ENCODE measurements at places on chromosomes 5 and 9.

GRCh38 chr5:169702693-169703481 is 65.8 kb downstream of the DOCK2 start:
- DNase-seq = no peak

DNA sequence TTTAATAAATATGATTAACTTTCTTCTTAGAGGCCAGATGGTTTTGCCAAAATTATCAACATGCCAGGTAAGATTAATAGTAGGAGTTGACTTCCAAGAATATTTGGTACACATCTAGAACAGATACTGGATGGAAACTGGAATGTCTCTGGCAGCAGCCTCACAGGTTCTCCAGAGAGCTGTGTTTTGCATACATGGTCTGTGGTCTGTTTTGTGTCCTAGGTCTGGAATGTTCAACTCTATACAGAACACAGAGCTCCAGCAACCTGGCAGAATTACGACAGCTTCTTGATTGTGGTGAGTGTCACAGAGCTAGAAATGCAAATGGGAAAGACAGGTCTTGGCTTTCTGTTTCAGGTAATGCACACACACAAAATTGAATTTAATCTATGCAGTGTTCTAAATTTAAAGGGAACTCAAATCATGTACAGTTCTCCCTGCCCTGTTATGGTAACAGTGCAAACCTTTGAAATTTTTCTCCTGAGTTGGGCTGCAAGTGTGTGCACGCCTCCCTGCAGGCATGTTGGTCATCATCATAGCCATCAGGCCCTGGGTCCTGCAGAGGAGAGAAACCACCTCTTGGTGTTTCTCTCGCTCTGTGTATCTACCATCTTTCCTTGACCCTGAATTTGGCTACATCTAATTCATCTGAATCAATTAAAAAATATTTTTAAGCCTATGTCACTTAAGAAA is 58.3 kb downstream of the PIK3R1 start:
- no peak for DNase-seq

GRCh38 chr5:59123595-59124561 is 541.0 kb downstream of the RAB3C start:
- no peak for DNase-seq

DNA sequence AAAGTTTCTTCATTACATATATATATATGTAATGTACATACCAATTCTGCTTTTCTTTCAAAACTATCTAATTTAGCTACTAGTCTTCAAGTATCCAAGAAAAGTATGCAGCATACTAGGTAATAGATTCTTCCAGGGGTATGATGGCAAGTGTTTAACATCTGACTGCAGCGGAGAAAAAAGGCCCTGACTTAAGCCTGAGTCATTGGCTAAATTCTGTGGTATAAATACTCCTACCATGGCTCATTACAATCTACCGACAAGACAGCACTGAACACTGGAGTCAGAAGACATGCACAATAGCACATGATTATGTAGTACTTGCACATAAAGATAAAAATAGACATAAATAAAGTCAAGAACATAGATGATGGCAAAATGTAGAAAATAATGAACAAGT is 439.9 kb downstream of the BRINP1 start:
- no peak for DNase-seq

DNA sequence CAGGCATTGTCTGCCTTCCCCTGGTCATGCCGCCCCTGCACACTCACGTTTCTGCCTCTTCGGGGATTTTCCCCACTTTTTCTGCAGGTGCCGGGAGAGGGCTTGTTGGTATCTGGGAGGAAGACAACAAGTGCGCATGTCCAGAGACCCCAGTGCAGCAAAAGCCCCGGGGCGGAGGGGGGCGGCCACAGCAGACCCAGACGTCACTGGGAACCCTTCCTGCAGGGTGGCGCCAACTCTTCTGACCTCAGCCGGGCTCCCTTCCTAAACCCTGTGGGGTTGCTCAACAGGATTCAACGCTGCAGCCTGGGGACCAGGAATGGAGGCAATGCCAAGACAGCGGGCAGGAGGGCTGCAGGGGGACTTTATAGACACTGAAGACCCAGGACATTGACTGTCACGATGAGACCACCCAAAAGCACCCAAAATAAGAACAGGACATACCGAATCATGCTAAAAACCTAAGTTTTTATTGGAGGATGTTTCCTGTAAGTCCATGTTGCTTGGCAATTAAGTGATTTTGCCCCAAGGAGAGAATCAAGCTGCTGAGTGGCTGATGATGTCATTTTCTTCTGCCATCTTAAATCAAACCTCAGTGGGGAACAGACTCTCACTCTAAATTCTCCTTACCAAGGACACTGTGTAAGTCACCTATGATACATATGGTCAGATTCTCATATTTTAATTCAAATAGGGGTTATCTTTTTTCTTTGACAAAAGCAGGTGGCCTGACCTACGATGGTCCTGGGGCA is 62.9 kb upstream of the SIMC1 start:
- DNase-seq = no peak

DNA sequence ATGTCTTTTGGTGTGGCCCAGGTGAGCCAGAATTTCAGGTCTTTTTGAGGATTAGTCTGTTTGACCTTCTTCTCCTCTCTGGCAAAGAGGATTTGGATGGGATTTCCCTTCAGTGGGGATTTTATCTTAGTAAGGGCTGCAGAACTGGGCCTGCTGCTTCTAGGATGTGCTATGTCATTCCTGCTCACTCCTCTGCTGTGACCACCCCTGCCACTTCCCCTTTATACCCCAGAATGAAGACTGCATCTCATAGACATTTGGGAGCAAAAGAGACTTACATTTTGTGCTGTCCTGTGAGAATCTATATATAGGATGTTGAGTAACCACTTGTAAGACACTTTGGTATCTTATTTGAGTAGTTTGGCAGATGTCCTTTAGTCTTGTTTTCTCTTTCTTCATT is 76.2 kb downstream of the ARHGAP26 start:
- no peak for DNase-seq

DNA sequence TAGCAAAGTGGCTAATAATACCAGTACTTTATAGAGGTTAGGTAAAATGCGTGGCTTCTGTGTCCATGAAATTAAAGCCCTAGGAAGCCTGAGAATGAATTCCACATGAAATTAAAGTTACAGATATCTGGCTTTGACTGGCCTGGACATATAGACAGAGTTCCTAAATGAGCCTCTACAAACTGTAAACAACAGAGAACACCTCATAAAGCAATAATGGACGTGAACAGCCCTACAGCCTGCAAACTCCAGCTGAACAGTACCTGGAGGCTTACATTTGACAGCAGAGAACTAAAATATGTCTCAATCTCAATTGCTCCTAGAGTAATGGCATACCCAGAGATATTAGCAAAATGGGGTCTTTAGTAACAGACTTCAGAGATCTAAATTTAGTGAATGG is 28.7 kb downstream of the GOLPH3 start:
- no peak for DNase-seq

DNA sequence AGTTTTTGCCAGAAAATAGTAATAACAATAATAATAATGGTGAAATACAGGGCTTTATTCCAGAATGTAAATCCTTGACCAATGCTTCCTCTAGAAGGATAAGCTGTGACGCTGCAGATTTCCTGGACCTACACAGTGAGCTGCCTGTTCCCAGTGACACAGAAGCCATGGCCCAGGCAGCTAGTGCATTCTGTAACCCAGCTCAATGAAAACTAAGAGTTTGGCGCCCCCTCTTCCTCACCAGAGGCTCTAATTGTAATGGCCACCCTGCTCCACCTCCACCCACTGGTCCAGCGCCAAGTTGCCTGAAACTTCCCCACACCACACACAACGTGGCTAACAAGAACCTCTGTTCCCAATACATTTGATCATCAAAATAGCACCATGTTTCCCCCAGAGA is 248.1 kb downstream of the CETN3 start:
- no peak for DNase-seq

GRCh38 chr9:96052686-96053085 is 177.2 kb downstream of the ERCC6L2 start:
- DNase-seq = no peak

DNA sequence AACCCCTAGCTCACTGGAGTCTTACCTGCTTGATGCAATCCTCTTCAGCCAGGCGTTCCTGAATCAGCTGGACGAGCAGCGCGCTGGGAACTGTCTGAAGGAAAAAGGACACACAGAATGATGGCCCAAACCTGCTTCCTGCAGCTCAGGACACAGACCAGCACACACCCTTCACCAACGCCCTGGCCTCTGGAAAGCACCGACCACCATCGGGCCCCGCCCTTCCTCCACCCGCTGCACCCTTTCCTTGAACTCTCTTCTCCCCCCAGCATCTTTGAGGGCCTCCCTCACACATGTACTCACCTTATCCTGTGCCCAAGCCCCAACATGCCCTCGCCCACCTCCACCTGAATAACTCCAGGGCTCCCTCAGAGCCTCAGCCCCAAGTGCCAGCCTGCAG is 23.3 kb downstream of the AK8 start:
- DNase-seq = no peak

DNA sequence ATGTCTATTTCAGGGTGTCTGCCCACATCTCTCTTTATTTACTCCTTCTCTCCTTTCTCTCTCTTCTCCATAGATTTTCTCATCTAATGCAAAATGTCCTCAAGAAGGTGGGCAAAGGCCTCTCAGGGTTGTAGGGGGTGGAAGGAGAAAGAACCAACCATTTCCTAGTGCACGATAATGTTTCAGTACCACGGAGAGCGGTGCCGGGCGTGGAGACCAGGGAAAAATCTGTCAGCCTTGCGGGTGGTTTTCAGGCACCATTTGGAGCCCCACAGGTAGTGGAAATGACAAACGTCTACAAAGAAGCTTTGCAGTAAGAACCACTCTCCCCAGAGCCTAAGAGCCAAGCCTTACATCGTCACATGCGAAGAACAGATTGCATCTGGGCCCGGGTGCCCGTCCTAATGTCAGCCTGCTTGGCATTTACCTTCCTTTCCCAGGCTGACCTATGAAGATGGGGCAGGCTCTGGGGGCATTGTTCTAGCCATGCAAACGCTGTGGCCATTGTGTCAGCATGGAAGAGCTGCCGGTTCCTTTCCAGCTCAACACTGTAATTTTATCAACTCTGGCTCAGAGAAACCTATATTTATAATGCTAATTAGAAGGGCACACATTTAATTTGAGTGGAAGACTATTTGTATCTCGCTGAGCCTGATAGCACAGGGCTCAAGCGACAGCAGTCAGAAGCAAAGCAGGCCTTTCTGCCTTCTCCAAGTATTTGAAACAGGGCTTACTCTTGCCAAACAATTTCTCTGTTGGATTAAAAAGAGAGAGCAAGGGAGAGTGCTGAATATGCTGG is 430.1 kb upstream of the WWC1 start:
- DNase-seq = no peak

GRCh38 chr5:147481874-147482705 is 27.8 kb downstream of the DPYSL3 start:
- no peak for DNase-seq

- DNase-seq = no peak
Observed at GRCh38 chr9:96877269-96877668, 23.0 kb upstream of the ZNF782 start.

DNA sequence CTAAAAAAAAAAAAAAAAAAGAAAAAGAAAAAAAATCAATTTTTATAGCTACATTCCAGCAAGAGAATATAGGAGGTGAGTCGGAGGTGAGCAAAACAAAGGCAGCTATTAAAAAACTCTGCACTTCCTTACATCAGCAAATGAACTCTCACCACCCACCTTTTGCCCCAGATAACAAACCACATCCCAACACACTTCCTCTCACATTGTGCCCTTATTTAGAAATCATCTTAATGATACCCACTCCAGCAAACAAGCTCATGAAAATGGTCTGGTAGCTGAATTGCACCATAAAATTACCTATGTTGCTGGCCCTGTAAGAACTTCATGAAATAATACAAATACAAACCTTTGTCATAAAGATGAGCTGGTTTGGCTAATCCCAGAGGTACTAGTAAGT is 82.9 kb downstream of the CEMIP2 start:
- DNase-seq = no peak

DNA sequence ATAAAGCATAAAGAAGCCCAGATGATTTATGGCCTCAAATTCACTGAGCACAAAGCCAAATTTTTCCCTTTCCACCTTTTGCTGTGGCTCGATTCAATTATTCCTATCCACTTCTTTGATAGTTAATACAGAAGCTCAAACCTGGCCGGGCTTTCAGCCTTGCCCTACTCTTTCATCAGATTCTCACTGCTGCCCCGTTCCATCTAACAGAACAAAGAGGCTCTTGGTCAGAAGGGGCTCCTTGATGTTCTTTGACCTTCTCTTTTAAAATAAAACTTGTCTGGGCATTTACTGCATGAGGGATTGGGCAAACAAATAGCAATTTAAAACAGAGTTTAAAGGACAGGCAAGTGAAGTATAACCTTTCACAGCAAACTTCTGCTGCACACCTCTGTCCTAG is 9.8 kb downstream of the GRXCR2 start:
- DNase-seq = no peak

DNA sequence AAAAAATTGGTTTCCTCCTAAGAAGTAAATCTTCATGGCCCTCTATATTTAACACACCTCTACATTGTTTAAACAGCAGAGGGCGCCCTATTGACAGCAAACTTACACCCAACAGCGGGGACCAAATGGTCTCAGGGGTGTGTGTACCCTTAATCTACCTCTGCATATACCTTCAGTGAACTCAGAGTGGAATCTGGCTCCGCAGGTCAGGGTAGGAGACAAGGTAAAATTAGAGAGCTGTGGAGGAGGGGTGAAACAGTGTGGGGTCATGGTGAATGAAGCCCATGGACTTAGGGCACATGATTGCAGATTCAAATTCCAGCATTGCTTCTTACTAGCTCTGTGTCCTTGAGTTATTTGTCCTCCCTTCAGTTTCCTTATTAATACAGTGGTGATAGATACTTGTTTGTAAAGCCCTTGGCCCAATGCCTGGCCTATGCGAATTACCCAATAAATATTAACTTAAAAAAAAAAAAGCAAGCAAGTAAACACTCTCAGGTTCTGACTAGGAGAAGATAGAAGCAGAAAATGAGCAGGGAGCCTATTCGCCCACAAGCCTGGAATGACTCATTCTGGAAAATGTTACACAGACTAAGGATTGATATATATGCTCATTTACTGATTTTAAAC is 122.9 kb downstream of the CAVIN4 start:
- no peak for DNase-seq

GRCh38 chr5:99815-100214 is 7.8 kb downstream of the PLEKHG4B start:
- no peak for DNase-seq

DNA sequence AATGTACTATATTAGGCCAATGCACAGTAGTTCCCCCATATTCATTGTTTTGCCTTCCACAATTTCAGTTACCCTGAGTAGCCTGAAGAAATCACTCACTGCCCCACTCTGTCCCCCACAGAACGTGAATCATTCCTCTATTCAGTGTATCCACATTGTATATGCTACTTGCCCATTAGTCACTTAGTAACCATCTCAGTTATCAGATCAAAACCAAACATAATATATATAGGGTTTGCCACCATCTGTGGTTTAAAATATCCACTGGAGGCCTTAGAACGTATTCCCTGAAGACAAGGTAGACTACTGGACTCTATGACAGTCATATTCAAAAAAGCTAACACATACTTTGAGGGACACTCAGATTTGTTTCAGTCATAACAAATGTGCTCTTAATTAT is 465.7 kb upstream of the RGMB start:
- DNase-seq = no peak
